8988T (cell line): ENCODE measurements at places on chromosomes 3 and 15.

- no peak for DNase-seq
These were observed 18.5 kb downstream of the MINAR1 start for GRCh38 chr15:79450648-79451047.

DNA sequence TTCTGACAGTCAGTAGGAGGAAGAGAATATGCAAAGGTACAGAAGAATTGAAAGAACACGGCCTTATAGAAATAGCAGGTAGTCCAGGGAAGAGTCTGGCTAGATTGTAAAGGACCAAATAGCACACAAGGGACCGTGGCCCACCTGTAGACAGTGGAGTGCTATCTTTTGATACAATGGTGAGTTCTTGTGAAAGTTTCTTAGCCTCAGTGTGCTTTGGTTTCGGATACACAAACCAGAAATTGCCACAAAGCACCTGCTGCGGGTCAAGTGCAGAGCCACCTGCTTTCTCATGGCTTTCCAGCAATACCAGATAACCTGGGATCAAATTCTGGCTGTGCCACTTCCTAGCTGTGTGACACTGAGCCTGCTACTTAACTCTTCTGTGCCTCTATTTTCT is 36.6 kb upstream of the TUBGCP5 start:
- DNase-seq = no peak

GRCh38 chr15:58441376-58442070 is 9.7 kb downstream of the LIPC start:
- DNase-seq = no peak

DNA sequence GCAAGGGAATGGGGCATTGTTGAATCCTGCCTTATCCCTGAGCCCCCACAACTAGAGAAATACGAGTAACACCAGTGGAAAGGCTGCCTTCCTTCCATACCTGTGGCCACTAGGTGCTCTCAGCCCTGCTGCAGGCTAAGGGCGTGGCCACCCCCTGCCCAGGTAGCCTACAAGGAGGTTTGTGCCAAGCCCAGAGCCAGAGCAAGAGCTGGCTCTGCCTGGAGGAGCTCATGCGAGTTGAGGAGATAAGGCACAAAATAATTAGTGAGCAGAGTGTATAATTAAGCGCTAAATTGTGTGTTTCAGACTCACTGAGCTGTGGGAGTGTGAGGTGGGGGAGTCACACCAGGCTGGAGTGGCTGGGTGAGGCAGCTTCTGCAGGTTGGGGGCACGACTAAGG is 49.2 kb downstream of the TPRA1 start:
- no peak for DNase-seq

GRCh38 chr3:33428734-33429133 is 11.5 kb downstream of the UBP1 start:
- DNase-seq = no peak

DNA sequence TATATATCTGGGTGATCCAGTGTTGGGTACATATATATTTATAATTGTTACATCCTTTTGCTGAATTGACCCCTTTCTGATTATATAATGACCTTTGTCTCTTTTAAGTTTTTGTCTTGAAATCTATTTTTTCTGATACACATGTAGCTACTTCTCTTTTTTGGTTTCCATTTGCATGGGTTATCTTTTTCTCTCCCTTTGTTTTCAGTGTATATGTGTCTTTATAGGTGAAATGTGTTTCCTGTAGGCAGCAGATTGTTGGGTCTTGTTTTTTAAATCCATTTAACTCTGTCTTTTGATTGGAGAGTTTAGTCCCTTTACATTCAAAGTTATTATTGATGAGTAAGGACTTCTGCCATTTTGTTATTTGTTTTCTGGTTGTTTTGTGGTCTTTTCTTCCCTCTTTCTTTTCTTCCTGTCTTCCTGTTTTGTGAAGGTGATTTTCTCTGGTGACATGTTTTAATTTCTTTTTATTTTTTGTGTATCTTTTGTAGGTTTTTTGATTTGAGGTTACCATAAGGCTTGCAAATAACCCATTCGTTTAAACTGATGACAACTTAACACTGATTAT is 56.8 kb downstream of the STARD9 start:
- no peak for DNase-seq

GRCh38 chr15:90315278-90315982 is 36.7 kb upstream of the ZNF774 start:
- no peak for DNase-seq
